ENCODE measurements at places on chromosomes 2 and 18. TPM values are rescaled to one million over a fixed set of nuclear protein-coding genes. Genes with fewer than 3 reads are reported as not detected.

GRCh38 chr2:105410554-105410953 is 11.7 kb upstream of the FHL2 start:
- peaks cover 30% of the 10 kb centered on the region for H3K4me1 ChIP-seq
- peak overlapping the region; percentile 72 for H3K27ac ChIP-seq
- H3K4me3 ChIP-seq, result no peak overlapping the region

- peaks cover 10% of the 10 kb centered on the region for H3K36me3 ChIP-seq
- H3K27ac ChIP-seq, result no peak overlapping the region
- no peaks in the 10 kb centered on the region for H3K27me3 ChIP-seq
- no peak overlapping the region for H3K4me3 ChIP-seq
- DNase-seq, result no peak
These were observed 116.3 kb downstream of the DHRS9 start for GRCh38 chr2:169185711-169186110.

- no peaks in the 10 kb centered on the region for H3K4me1 ChIP-seq
- no peaks in the 10 kb centered on the region for H3K27me3 ChIP-seq
- DNase-seq, result no peak
- no peaks in the 10 kb centered on the region for H3K36me3 ChIP-seq
- no peak overlapping the region for H3K27ac ChIP-seq
These were observed 121.7 kb upstream of the B3GNT2 start for GRCh38 chr2:62074233-62074632.

FER1L5 gene
- total RNA-seq, result 0.11 TPM

GRCh38 chr2:182968493-182968892 is 69.8 kb downstream of the NCKAP1 start:
- H3K27me3 ChIP-seq, result no peaks in the 10 kb centered on the region
- no peak for DNase-seq
- H3K27ac ChIP-seq, result no peak overlapping the region
- no peak overlapping the region for H3K4me3 ChIP-seq

ICA1L gene
- 12.1 TPM for total RNA-seq

GRCh38 chr2:160499865-160500264 is 6.3 kb upstream of the RBMS1 start:
- no peaks in the 10 kb centered on the region for H3K27me3 ChIP-seq
- no peaks in the 10 kb centered on the region for H3K36me3 ChIP-seq
- H3K4me3 ChIP-seq, result no peak overlapping the region
- no peak overlapping the region for H3K27ac ChIP-seq

DNA sequence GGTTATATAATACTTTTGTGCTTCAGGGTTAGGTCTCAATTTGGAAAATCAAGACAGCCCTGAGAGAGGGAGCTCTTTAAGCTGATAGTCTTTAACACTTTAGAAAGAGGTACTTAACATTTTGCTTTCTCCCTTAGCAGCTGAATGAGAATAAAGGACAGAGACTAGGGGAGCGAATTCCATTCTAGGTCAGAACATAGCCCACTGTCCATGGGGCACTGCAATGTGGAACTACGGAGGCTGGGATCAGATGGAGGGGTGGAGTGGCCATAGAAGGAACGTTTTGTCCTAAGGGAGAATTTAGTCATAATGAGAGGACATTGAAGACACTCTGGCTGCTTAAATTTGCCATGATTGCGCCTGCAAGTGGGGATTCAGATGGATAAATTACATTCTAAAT is 794 bp downstream of the GKN2 start:
- no peak overlapping the region for H3K4me3 ChIP-seq
- no peak overlapping the region for H3K27ac ChIP-seq
- no peaks in the 10 kb centered on the region for H3K27me3 ChIP-seq
- H3K36me3 ChIP-seq, result no peaks in the 10 kb centered on the region

DNA sequence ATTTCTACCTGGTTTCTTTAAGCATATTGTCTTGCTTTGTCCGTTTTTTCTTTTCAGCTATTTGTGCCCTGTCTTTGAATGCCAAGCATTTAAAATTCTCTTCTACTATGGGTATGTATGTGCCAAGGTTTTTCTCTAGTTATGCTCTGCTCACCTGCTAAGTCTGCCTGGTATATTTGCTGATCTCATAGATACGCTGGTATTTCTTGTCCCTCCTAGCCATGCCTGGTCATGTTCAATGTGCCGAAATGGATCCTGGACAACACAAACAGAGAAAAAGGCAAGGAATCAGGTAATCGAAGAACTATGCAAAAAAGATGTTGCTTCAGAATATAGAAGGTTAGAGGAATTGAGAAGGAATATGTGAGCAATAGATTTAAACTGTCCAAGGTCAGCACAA is 14.9 kb upstream of the KDM3A start:
- H3K4me1 ChIP-seq, result no peaks in the 10 kb centered on the region
- H3K27ac ChIP-seq, result no peak overlapping the region
- no peak for DNase-seq
- no peaks in the 10 kb centered on the region for H3K36me3 ChIP-seq
- no peak overlapping the region for H3K4me3 ChIP-seq

GRCh38 chr2:26074676-26075075 is 40.8 kb downstream of the RAB10 start:
- H3K27me3 ChIP-seq, result no peaks in the 10 kb centered on the region
- no peak overlapping the region for H3K27ac ChIP-seq
- H3K4me1 ChIP-seq, result peaks cover 31% of the 10 kb centered on the region
- H3K36me3 ChIP-seq, result no peaks in the 10 kb centered on the region
- DNase-seq, result no peak

Measured in thyroid gland (tissue), 4 donors.